Panc1 (cell line): ENCODE measurements at places on chromosomes 1 and 21. TPM values are rescaled to one million over a fixed set of nuclear protein-coding genes. Genes with fewer than 3 reads are reported as not detected.

PPIAL4G gene
- not detected for total RNA-seq

GPR25 gene
- total RNA-seq, result not detected

FMN2 gene
- total RNA-seq, result 1.9 TPM

HFM1 gene
- 0.39 TPM for total RNA-seq

BCL2L15 gene
- 0.10 TPM for total RNA-seq

KRTAP13-2 gene
- total RNA-seq, result not detected

HES2 gene
- total RNA-seq, result 11.1 TPM

NCAM2 gene
- total RNA-seq, result 2.2 TPM

XCL2 gene
- not detected for total RNA-seq

PRDX6 gene
- 157 TPM for total RNA-seq

MAP7D1 gene
- total RNA-seq, result 212 TPM

PLA2G2A gene
- not detected for total RNA-seq

VASH2 gene
- 1.7 TPM for total RNA-seq

DMBX1 gene
- 0.05 TPM for total RNA-seq

LMOD1 gene
- 0.13 TPM for total RNA-seq

PAQR6 gene
- 0.92 TPM for total RNA-seq

CD52 gene
- 1.6 TPM for total RNA-seq

PLA2G4A gene
- not detected for total RNA-seq

S100A1 gene
- total RNA-seq, result 2.9 TPM

SH2D5 gene
- total RNA-seq, result 23.3 TPM

CAMK1G gene
- total RNA-seq, result not detected

RGS13 gene
- total RNA-seq, result not detected

USP16 gene
- total RNA-seq, result 26.6 TPM

SLC25A34 gene
- total RNA-seq, result 0.64 TPM

KRTAP10-5 gene
- not detected for total RNA-seq

TTC13 gene
- 19.0 TPM for total RNA-seq

CNIH3 gene
- total RNA-seq, result 3.7 TPM

FALEC gene
- 1.0 TPM for total RNA-seq

LRP8 gene
- total RNA-seq, result 28.6 TPM

RXRG gene
- not detected for total RNA-seq

GBP1 gene
- 0.80 TPM for total RNA-seq

LCE3E gene
- total RNA-seq, result not detected

NUP210L gene
- 0.05 TPM for total RNA-seq

HSPG2 gene
- total RNA-seq, result 171 TPM

FAM78B gene
- 0.41 TPM for total RNA-seq

LRRC39 gene
- total RNA-seq, result 0.26 TPM

FCRL4 gene
- total RNA-seq, result not detected

ADCY10 gene
- 0.10 TPM for total RNA-seq

HDAC1 gene
- 256 TPM for total RNA-seq

CTSS gene
- 5.1 TPM for total RNA-seq

TMOD4 gene
- total RNA-seq, result 0.80 TPM

KANK4 gene
- total RNA-seq, result 0.18 TPM

CD101 gene
- not detected for total RNA-seq

RPS27 gene
- total RNA-seq, result 1,095 TPM

CHI3L2 gene
- 0.77 TPM for total RNA-seq

AMY1A gene
- total RNA-seq, result not detected

XCL1 gene
- not detected for total RNA-seq

BRINP2 gene
- not detected for total RNA-seq

CACNA1S gene
- total RNA-seq, result not detected

MAN1A2 gene
- total RNA-seq, result 28.7 TPM

RNF186 gene
- not detected for total RNA-seq

KCNA3 gene
- not detected for total RNA-seq

GPR3 gene
- 0.95 TPM for total RNA-seq

FDPS gene
- total RNA-seq, result 255 TPM

EPHB2 gene
- 29.0 TPM for total RNA-seq
